ENCODE measurements at places on chromosomes 12 and 14.
A peak's percentile ranks its signal among the peaks of the same experiment; 100 is the strongest.

DNA sequence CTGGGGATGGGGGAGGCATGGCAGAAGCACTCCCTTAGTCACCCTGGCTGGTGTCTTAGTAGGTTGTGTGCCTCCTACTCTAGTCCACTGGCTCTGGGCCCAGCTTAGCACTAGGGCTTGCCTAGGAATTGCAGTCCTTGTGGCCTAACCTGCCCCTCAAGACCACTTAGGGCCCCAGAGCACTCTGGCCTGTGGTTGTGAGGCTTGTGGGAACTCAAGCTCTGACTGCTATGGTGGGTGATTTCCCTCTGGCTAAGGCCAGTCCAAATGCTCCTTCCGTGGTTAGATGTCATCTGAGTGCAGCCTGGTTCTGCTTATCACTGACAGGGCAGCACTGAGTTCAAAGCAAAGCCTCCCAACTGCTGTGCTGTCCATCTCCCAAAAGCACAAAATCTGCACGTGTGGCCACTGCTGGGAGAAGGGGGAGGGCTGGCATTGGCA, 20.2 kb downstream of the FGD4 start:
- DNase-seq: peak; percentile 42

DNA sequence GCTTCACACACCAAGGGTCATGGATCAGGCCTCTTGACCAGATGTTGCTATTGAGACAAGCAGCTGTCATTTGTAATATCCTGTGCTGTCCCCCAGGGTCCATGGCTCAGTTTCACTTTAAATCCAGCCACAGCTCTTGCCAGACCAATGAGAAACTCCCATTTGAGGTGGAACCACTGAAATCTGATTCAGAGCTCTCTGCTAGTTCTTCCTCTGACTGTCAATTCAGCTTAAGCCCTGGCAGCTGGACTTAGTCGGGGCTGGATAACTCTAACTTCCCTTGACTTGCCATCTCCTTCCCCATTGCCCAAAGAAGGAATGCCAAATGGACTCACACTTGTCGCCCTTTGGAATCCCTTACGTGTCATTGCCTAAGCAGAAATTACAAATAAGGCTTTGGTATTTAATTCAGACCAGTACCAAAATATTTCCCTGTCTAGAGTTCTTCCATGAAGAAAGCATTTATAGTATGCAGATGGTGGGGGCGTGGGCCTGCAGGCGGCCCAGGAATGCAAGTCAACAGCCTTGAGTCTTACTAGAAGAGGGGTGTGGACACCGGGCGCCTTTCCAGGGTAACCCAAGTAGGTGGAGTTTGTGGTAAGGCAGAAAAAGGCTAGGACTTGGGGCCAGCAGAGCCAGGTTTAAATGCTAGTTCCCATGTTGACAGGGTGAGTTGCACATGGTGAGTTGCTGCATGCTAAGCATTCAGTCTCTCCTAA, 96.9 kb upstream of the TMPO start:
- DNase-seq: peak; percentile 94

DNA sequence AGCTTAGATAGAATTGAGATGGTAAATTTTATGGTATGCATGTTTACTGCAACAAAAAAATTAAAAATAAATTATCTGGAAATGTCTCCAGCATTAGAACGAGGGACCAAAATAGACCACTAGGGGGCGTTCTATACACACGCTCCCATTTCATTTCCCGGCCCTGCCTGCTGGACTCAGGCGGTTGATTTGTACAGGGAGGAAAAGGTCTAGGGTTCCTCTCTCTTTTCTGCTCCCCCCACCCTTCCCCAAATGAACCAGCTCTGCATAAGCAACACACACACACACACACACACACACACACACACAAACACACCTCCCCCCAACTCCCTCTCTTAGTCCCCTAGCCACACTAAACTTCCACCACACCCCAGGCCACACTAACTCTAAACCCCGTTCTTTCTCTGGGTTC, 7.8 kb upstream of the DTX1 start:
- DNase-seq: peak; percentile 64

DNA sequence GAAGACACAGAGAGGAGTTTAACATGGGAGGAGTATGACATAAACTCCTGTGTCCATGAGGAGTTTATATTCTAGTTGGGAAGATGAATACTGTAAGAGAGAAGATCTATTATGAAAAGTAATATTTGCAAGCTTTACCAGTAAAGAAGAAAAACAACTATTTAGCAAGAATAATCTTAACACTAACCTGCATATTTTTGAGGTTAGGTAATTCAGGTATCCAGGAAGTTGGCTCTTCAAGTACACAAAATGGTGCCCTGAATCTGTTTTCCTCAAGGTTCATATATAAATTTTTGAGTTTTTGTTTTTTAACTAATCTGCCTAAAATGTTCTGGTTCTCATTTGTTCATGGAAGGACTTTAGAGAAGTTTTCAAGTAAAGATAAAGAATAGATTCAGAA, 33.9 kb upstream of the KCNMB4 start:
- no peak for DNase-seq

Measured in fibroblast of mammary gland (primary cell).